ENCODE measurements at places on chromosomes 5 and 9.

GRCh38 chr9:4258320-4259090, 41.4 kb downstream of the GLIS3 start:
- no peak for DNase-seq

DNA sequence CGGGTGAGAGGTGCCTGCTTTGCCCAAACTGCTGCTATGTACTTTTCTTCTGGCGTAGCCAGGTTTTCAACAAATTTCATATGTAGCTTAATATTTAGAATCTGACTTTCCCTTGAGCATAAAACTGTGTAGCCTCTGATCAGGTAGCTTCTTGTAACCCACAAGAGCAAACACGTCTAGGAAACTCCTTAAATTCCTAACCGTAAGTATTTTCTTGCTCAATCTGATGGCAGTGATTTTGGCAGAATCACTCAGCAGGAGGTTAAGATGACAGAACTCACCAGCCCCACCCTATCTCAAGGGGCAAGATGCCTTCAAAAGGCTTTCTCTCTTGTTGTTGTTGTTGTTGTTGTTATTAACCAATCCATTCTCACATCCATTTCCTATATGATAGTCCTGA, 20.8 kb downstream of the CKMT2 start:
- no peak for DNase-seq

DNA sequence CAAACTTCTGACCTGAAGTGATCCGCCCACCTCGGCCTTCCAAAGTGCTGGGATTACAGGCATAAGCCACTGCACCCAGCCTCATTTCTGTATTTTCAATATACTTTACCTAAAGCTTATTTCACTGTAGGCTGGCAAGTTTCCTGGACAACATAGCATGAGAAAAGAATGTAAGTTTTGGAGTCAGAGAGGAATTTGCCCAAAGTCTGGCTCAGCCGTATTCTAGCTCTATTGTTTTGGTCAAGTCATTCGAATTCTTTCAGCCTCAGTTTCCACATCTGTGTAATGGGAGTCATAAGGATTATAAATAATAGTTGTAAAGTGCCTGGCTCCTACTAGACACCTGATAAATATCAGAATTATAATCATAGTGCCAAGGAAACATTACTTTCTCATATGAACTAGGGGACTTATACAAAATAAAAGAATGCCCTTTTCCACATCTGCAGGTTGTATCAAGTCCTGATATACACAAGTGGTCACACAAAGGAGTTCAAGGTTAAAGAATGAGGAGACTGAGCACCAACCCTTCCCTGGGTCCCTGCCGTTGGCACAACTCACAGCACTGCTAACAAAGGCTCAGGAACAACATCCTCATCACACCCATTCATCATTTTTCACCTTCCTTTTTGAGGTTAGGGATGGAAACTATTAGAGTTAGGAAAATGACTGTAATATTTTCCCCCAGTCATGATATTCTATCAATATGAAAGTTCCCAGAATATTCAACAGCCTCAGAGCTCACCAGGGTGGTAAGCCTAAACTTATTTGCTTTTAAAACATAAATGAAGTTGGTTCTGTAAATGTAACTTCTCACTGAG, 34.6 kb upstream of the RAI14 start:
- no peak for DNase-seq

GRCh38 chr5:39201781-39202596, 17.4 kb downstream of the FYB1 start:
- no peak for DNase-seq

- peak; percentile 19 for DNase-seq
Measured at GRCh38 chr5:41835645-41836044, 34.6 kb downstream of the OXCT1 start.

GRCh38 chr9:95822015-95822414, 53.5 kb upstream of the ERCC6L2 start:
- no peak for DNase-seq

DNA sequence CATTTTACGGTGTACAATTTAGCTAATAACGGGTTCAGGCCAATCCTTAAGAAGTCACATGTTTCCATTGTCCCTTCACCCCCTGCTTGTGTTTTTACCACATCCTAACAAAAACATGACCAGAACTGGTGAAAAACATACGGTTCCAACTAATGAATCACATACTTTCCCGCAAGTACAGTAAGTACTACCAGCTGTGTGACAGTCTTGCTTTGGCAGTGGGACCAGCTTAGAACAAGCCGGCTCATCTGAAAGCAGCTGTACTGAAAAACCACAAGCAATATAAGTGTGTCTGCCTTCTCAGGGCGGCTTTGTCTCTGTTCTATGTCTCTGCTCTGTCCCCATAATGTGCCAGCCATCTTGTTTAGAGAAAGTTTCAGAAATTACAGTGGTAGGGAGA, 242.5 kb downstream of the BNC2 start:
- DNase-seq = peak; percentile 10
